Endothelial cell of coronary artery (primary cell): ENCODE measurements at places on chromosomes 5 and 9. TPM values are rescaled to one million over a fixed set of nuclear protein-coding genes. Genes with fewer than 3 reads are reported as not detected.

TMEM171 gene
- 7.0 and 8.3 TPM in 2 replicates for total RNA-seq

ACOT12 gene
- total RNA-seq, result not detected in 2 replicates

PCDHGA8 gene
- total RNA-seq, result 1.3 and 2.4 TPM in 2 replicates

MCC gene
- total RNA-seq, result 52.1 and 74.6 TPM in 2 replicates

PCDHA12 gene
- total RNA-seq, result 0.09 and 0.19 TPM in 2 replicates

SPOCK1 gene
- 198 and 423 TPM in 2 replicates for total RNA-seq

CORO2A gene
- 0.18 and 0.38 TPM in 2 replicates for total RNA-seq

FCN2 gene
- not detected in 2 replicates for total RNA-seq

NEUROG1 gene
- total RNA-seq, result not detected in 2 replicates

EFNA5 gene
- total RNA-seq, result 7.6 and 11.3 TPM in 2 replicates

CYSRT1 gene
- total RNA-seq, result 0.19 and 0.45 TPM in 2 replicates

ENC1 gene
- 126 and 134 TPM in 2 replicates for total RNA-seq

SLC6A18 gene
- total RNA-seq, result not detected in 2 replicates

EIF4E1B gene
- not detected in 2 replicates for total RNA-seq

PCDHB14 gene
- total RNA-seq, result 1.3 and 1.6 TPM in 2 replicates

FGFR4 gene
- 0.09 and 0.36 TPM in 2 replicates for total RNA-seq

PCDHA4 gene
- 0.75 and 1.1 TPM in 2 replicates for total RNA-seq

RASEF gene
- total RNA-seq, result under 0.01 and 0.09 TPM in 2 replicates

AKNA gene
- 3.8 and 5.6 TPM in 2 replicates for total RNA-seq

MORN5 gene
- not detected in 2 replicates for total RNA-seq

SLC1A3 gene
- total RNA-seq, result 0.19 TPM in 1 of 2 replicates, not detected in the other

IFNA10 gene
- not detected in 2 replicates for total RNA-seq

ZCCHC7 gene
- total RNA-seq, result 13.9 and 16.2 TPM in 2 replicates

GRAMD2B gene
- total RNA-seq, result 0.45 and 2.4 TPM in 2 replicates

UNC13B gene
- total RNA-seq, result 39.3 and 42.8 TPM in 2 replicates

NOTCH1 gene
- total RNA-seq, result 109 and 129 TPM in 2 replicates

ZDHHC11 gene
- total RNA-seq, result 0.18 and 0.75 TPM in 2 replicates

ADCY2 gene
- total RNA-seq, result not detected in 2 replicates

LCN9 gene
- not detected in 2 replicates for total RNA-seq

BARX1 gene
- total RNA-seq, result 0.09 TPM in 1 of 2 replicates, not detected in the other

NUTM2G gene
- not detected in 2 replicates for total RNA-seq

PTPN3 gene
- total RNA-seq, result under 0.01 and 2.8 TPM in 2 replicates

PCDHGA1 gene
- total RNA-seq, result 0.36 and 1.0 TPM in 2 replicates

TBC1D2 gene
- 3.1 and 11.0 TPM in 2 replicates for total RNA-seq

KCNIP1 gene
- total RNA-seq, result not detected in 2 replicates

SLC4A9 gene
- total RNA-seq, result not detected in 2 replicates

ESM1 gene
- 214 and 325 TPM in 2 replicates for total RNA-seq

RRAGA gene
- 35.4 and 44.1 TPM in 2 replicates for total RNA-seq
